Stimulated activated CD4-positive, alpha-beta T cell treated with anti-CD3 and anti-CD28 coated beads, Interleukin-15, amount 100 ng/mL, for 1 hour (primary cell): ENCODE measurements at places on chromosomes 6 and 20.

- DNase-seq = no peak
Observed at GRCh38 chr6:154931711-154932424, 63.2 kb upstream of the TIAM2 start.

- no peak for DNase-seq
Observed at GRCh38 chr6:163243692-163244589, 170.6 kb upstream of the QKI start.

GRCh38 chr6:28280595-28281287 lies 631 bp upstream of the PGBD1 start:
- DNase-seq = no peak

DNA sequence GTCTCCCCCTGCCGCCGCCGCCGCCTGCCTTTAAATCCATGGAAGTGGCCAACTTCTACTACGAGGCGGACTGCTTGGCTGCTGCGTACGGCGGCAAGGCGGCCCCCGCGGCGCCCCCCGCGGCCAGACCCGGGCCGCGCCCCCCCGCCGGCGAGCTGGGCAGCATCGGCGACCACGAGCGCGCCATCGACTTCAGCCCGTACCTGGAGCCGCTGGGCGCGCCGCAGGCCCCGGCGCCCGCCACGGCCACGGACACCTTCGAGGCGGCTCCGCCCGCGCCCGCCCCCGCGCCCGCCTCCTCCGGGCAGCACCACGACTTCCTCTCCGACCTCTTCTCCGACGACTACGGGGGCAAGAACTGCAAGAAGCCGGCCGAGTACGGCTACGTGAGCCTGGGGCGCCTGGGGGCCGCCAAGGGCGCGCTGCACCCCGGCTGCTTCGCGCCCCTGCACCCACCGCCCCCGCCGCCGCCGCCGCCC lies 474 bp downstream of the CEBPB start:
- peak; percentile 40 for DNase-seq

GRCh38 chr6:91013511-91013910 lies 426.6 kb upstream of the MAP3K7 start:
- DNase-seq = no peak

DNA sequence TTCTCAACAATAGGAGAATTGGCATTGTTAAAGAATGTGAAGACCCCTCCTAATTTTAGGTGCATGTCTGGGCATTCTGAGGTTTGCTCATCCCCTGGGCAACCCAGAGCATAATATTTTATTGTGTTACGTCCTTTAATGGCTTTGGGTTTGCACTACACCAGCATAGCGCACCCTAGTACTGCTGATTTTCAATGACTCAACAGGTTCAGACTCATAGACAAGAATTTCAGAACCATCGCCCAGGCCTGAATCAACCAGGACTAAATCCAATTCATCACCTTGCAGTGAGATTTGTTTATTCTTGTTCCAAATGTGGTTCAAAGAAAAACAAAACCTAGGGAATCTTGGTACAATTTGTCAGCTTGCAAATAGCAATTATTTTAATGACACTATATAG lies 137.8 kb upstream of the PHACTR1 start:
- DNase-seq = no peak

DNA sequence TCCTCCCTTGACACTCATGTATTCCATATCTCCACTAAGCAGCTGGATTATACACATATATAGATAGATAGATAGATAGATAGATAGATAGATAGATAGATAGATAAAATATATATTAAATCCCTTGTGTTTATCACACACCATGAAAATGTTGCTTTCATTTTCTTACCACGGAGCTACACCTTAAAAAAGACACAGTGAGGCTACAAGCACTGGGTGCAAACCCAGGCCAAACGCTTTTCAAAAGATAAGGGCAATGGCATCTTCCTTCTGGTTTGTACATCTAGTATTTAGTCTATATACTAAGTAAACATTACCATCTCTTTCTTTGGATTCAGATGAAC lies 377.1 kb downstream of the ESR1 start:
- DNase-seq = no peak

- no peak for DNase-seq
Observed at GRCh38 chr6:53673162-53673727, 7.7 kb upstream of the KLHL31 start.

- no peak for DNase-seq
Observed at GRCh38 chr6:128271527-128271926, 248.9 kb downstream of the PTPRK start.

DNA sequence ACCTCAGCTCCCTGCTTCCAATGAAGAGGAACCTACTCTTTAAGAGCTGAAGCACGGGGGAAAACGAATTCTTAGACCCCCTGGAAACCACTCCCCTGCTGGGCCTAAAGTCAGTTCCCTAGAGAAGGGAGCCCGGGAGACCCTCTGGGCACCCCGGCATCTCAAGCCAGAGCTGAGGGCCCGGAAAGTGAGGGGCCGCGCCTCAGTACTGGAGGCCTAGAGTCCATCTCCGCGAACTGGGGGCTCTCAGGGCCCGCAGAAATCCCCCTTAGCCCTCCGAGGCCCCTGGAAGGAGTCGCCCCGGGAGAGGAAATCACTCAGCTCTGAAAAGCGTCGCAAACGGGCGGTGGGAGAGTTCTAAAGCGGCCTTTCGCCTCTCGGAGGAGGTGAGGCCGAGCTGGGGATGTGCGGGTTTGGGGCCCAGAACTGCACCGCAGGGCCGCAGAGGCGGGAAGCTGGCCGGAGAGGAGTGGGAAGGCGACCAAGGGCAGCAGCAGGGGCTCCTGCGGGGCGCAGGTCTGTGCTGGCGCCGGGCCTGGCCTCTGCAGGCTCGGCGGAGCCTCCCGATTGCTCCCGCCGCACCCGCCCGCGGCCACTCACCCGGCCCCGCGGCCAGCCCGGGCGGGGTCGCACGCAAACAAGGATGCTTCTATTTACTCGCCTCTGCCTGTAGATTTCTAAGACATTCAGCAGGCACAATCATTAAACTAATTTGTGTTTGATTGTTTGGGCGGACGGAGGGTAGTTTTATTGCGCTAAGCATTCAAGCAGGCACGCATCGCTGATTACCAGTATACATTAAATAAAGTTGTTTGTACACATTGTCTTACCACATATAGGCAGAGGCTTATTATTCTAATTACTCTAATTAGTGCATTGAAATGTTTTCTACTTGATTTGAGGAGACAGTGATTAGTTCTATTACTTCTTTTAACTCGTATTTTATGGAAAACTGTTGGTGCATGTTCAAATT lies 9.2 kb downstream of the POU3F2 start:
- DNase-seq = no peak

GRCh38 chr6:121430514-121431460 lies 4.7 kb upstream of the GJA1 start:
- DNase-seq = no peak

DNA sequence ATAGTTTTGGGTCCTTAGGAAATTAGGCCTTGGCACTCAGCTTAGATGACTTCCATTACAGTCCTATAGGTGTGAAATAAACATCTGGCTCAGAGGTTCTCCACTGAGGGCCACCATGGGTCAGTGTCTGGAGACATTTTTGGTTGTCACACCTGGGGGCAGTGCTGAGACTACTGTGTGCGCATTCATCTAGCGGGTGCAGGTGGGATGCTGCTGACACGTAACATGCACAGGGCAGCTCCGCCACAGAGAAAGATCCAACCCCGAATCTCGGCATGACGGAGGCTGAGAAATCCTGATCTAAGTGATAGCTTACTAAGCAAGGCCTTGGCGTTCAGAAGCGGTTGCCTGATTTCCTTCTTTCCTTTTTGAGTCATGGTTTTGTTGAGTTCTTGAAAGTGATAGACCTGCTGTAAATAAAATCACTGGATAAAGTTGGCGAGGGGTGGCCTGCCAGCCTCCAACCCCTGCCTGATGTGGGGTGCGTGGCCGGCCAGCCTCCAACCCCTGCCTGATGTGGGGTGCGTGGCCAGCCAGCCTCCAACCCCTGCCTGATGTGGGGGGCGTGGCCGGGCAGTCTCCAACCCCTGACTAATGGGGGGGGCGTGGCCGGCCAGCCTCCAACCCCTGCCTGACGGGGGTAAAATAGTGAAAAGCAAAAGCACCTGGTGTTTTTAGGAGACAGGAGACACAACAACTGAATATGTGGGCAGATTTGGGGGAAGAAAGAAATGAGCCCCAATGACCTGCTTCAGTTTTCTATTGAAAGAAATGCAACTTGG lies 158.1 kb downstream of the CDH26 start:
- no peak for DNase-seq

- DNase-seq = no peak
Observed at GRCh38 chr6:30893001-30893591, 8.8 kb downstream of the DDR1 start.

- no peak for DNase-seq
Observed at GRCh38 chr20:33640287-33640686, 21.8 kb upstream of the C20orf144 start.

- DNase-seq = no peak
Observed at GRCh38 chr6:100459592-100460184, 5.0 kb downstream of the SIM1 start.

DNA sequence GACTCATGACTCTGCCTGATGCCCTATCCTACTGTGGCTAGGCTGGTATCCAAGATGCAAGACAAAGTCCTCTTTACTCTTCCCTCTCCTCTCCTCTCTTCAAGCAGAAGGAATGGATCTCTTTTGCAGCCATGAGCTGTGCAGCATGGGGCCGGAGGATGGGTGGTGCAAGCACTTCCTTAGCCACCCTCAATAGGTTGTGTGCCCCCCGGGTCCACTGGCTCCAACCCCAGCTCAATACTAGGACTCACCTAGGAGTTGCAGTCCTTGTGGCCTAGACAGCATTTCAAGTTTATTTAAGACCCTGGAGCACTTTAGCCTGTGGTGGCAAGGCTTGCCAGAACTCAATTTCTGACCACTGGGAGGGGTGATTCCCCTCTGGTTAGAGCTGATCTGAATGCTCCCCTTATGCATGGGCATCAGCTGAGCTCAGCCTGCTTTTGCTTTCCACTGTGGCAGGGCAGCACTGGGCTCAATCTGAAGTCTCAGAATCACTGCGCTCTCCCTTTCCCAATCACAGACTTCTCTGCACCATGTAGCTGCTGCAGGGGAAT lies 29.0 kb upstream of the GRM4 start:
- no peak for DNase-seq

DNA sequence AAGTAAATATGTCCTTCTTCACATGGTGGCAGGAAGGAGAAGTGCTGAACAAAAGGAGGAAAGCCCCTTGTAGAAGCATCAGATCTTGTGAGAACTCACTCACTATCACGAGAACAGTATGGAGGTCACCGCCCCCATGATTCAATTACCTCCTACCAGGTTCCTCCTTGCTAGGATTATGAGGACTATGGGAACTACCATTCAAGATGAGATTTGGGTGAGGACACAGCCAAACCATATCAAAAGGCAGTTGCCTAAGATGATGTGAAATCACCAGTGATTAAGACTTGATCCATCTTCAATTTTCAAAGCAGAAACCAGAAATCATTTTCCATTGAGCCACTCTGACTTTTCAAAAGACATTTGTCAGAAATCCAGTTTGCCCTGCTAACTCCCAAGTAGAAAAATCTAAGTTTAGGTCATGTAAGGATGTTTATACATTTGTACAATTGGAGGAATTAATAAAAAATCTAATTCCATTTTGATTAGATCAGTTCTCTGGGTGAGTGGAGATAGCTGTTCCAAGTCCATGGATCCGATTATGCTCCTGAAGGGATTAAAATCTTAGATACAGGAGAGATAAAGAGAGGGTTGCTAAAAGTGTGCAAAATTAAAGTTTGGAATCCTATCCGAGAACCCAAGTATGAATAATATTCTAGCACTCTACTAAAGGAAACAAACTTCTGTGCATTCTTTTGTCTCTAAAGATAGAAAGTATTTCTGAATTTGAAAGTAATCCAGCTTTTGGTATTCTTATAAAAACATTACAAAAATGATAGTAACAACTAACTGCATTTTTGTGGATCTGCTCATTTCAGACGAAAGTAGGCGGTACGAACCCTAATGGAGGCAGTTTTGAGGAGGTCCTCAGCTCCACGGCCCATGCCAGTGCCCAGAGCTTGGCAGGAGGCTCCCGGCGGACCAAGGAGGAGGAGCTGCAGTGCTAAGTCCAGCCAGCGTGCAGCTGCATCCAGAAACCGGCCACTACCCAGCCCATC lies 39.5 kb downstream of the HDDC2 start:
- no peak for DNase-seq

GRCh38 chr6:83605517-83605916 lies 93.2 kb downstream of the PRSS35 start:
- DNase-seq = no peak

DNA sequence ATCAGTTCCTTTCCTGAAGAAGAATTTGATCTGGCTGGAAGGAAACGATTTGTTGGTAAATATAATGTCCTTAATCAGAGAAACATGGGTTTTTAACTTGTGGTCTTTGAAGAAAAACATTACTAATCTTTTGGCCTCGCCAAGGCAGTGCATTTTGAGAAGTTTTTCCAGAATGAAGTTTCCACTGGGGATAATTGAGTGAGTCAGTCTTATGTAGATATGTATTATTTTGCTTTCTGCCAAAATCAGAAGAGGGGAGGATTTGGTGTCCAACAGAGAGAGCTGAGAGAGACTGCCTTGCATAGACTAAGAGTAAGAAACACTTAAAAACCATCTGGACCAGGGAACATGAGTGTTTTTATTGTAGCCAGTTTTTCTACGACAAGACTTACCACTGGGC lies 79.9 kb downstream of the FNDC1 start:
- no peak for DNase-seq

DNA sequence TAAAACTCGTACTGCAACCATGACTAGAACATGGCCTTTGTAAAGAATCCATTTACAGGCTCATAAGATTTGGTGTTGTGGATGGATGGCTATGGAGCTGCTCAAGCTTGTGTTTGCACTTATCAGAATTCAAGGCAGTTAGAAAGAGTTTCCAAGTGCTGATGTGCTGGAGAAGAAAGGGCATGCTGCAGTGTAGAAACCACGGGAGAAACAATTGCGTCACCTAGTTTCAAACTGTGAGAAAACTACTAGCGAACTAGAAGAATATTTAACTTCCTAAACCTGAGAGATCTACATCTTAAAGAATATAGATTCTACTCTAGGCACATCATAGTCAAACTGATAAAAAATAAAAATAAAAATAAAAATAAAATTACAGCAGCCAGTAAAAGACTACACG lies 116.2 kb downstream of the SGK1 start:
- DNase-seq = no peak

- no peak for DNase-seq
Observed at GRCh38 chr6:40896696-40897095, 142.3 kb downstream of the UNC5CL start.

GRCh38 chr6:41546475-41546865 lies 289 bp downstream of the FOXP4 start:
- DNase-seq = no peak

GRCh38 chr20:1390581-1391403 lies 2.1 kb downstream of the FKBP1A start:
- DNase-seq = no peak

- no peak for DNase-seq
Observed at GRCh38 chr6:39493777-39494176, 171.3 kb upstream of the KCNK16 start.

DNA sequence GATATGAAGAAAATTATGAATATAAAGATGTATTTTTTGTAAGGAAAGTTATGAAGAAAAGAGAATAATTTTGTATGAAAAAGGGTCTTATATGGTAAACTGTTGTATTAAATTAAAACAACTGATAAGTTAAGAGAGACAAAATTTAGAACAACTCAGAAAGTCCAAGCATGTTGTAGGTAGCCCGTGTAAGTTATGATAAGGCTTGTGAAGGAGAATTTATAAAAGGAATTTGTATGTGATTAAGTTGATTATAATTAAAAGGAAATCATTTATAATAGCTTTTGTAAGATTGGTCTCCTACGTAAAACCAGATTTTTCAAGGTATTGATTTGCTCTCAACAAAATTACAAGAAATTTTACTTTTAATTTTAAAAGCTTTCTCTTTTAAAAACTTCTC lies 1579.3 kb downstream of the HACE1 start:
- DNase-seq = no peak
